ENCODE measurements at places on chromosomes 3 and 15.

GRCh38 chr3:30778933-30779332 is 115.5 kb downstream of the GADL1 start:
- DNase-seq = no peak

DNA sequence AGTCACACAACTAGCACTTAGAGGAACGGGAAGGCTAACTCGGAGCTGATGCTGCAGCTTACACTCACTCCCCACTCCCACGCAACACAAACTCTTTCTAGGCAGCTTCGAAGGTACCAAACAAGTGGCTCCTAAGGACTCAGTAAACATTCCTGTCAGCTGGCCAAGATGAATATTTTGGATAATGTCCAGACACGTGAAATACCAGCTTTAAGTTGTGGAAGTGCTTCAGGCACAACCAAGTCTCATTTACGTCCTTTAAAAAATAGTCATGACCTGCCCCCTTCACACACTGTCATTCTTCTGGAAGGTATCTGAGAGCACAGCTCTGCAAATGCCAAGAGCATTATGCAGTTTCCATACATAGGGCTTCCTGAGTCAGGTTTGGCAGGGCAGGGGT is 1005.9 kb upstream of the CFAP20DC start:
- DNase-seq = no peak

GRCh38 chr3:12656850-12657249 is 7.1 kb downstream of the RAF1 start:
- DNase-seq = no peak

DNA sequence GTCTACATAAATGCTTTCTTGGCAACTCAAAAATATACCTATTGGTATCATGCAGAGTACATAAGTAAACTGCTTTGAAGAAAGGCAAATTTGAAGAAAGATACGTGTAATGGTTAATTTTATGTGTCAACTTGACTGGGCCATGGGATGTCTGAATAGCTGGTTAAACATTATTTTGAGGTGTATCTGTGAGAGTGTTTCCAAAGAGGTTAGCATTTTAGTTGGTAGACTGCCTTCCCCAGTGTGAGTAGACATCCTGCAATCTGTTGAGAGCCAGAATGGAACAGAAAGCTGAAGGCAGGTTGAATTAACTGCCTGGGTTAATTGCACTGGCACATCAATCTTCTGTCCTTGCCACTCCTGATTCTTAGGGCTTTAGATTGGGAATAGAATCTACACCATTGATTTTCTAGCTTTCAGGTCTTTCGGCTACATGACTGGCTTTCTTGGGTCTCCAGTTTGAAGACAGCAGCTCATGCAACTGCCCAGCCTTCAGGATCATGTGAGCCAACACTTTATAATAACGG is 98.3 kb downstream of the CMSS1 start:
- no peak for DNase-seq

GRCh38 chr3:32459450-32459849 is 43.2 kb downstream of the CMTM6 start:
- DNase-seq = no peak

DNA sequence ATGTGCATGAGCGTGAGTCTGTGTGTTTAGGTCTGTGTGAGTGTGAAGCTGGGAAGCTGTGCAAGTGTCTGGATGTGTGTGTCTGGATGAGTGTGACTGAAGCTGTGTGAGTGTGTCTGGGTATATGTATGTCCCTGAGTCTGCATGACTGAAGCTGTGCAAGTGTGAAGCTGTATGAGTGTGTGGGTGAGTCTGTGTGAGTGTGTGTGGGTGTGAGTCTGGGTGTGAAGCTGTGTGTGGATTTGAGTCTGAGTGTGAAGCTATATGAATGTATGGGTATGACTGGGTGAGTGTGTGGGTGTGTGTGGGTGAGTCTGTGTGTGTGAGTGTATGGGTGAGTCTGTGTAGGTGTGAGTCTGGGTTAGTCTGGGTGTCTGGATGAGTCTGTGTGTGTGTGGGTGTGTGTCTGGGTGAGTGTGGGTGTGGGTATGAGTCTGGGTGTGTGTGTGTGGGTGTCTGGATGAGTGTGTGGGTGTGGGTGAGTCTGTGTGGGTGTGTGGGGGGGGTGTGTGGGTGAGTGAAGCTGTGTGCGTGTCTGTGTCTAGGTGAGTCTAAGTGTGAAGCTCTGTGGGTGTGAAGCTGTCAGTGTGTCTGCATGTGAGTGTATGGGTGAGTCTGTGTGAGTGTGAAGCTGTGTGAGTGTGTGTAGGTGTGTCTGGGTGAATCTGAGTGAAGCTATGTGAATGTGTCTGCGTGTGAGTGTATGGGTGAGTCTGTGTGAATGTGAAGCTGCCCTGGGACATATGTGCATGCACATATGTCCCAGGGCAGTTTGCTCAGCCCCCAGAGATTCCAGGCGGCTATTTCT is 20.3 kb downstream of the MINAR1 start:
- DNase-seq = no peak
